ENCODE measurements at places on chromosomes 13 and 19.

- DNase-seq: no peak
Measured at GRCh38 chr19:57664269-57665127, 4.2 kb upstream of the ZSCAN4 start.

GRCh38 chr19:54128441-54128725 lies 9.2 kb upstream of the CNOT3 start:
- no peak for DNase-seq

DNA sequence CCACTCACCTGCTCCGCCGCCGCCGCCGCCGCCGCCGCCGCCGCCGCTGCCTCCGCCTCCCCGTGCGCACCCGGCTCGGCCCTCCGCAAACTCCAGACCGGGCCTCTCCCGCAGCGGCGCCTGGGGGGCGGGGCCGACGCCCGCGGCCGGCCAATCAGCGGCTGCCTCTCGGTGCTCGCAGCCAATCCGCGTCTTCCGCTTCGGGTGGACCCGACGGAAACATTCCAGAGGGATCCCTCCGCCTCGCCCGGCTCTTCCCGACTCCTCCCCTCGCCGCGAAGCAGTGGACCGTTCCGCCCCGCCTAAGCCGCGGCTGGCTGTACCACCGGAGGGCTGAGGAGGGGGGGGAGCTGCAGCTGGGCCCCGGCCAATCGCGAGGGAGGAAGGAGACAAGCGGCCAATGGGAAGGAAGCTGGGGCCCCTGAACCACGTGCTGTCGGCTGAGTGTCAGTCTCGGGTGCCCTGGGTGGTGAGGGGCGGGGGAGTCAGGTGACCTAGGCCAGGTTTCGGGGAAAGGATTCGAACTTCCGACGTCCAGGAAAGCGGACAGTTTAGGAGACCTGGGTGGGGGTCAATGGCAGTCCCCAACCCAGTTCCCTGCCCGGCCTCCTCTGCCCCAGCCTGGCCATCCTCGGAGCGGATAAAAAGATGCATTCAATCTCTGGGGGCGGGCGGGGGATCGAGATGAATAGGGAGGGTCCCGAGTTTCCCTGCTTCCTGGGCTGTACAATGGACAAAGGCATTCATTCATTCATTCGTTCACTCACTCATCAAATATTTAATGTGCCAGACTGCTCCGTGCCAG lies at the start of gene GIPC1:
Gene GIPC1 (minus strand): TSS at position 99 of the 805 bp plus-strand sequence. CDS start 13,151 bp downstream, outside the sequence.
- peak; percentile 68 for DNase-seq

DNA sequence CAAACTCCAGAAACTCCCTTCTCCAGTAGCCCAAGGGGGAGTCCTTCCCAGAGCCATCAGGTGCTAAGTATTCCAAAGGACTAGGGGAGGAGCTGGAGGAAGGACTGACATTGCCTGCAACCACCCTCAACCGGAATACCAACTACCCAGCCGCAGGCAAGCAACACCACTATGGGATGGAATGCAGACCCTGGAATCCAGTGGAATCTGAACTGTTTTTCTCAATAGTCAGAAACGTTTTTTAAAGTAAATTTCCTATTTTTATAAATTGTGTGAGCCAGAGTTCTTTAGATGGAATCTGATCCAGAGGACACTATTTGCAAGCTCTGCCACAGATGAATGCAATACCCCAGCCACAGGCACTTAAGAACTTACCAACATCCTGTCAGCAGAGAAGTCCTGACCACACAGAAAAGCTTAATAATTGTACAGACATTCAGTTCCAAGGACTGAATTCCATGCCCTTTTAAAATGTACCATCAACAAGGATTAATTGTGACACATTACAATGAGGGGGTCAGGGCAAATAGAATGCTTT lies 92.1 kb downstream of the USP12 start:
- no peak for DNase-seq

DNA sequence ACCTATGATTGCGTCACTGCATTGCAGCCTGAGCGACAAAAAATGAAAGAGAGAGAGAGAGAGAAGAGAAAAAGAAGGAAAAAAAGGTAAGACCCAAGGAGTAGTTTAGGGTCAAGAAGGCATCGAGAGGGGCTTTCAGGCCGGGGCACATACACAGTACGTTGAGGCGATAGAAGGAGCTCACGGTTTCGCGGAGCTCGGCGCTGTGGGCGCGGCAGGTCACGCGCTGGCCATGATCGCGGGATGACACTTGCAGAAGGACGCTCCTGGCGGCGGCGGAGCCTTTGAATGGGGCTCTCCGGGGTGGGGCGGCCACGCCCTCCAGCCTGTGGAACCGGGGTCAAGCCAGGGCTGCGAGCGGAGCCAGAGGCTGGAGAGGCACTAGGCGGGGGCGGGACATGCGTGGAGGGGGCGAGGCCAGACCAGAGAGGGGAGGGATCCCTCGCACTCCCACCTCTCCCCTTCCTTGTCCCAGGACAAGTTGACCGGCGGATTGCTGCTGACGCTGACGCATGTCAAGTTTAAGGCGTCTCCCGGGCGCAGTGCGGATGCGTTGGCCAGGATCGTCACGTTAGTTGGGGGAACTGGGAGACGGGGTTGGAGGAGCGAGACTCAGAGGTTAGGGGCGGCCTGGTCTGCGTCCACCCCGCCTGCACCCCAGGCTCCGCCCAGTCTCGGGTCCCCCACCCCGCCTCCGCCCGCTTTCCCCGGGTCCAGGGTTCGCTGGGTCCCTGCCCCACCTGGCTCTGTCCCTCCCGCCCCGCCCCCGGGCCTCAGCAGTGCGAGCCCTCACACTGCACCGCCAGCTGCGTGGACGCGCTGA lies 6.9 kb downstream of the NPHS1 start:
- no peak for DNase-seq

DNA sequence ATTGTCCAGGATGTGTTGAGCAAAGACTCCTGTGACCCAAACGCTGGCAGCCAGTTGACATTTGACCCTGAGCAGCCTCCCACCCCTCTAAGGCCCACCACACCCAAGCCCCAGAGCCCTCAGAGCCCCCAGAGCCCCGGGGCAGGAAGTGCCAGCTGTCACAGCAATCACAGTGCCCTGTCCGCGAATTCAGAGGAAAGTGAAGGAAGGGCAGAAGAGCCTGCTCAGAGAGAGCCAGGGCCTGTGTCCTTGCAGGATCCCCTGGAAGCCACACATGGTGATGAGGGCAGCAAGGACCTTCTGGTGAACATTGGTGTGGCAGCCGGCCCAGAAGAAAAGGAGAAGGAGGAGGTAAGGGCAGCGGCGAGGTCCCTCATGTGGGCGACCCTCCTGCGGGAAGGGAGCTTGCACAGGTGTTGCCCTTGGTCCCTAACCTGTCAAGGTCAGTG lies 63.7 kb downstream of the SPATA13 start:
- DNase-seq: no peak

DNA sequence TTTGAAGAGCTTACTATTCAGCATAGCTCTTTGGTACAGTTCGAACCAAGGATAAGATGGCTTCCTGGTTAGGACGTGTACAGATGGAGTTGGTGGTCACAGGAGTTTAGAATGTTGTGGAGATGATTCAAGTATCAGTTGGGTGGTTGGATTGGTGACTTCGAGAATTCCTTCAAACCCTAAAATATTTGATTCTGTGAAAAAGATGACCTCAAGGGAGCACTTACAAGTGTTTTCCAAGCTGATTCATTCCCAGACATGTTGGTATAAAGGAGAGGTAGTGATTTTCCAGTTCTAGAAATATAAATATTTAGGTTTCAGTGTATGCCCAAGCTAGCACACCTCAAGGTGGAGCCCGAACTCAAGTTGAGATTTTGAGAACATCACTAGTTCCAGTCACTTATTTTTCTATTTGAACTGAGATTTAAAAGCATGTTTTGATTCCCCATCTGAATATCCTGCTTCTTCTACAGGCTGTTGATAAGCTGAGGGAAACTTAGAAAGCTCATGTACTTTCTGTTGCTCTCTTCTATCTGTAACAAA lies 306.1 kb downstream of the DCT start:
- DNase-seq: no peak

DNA sequence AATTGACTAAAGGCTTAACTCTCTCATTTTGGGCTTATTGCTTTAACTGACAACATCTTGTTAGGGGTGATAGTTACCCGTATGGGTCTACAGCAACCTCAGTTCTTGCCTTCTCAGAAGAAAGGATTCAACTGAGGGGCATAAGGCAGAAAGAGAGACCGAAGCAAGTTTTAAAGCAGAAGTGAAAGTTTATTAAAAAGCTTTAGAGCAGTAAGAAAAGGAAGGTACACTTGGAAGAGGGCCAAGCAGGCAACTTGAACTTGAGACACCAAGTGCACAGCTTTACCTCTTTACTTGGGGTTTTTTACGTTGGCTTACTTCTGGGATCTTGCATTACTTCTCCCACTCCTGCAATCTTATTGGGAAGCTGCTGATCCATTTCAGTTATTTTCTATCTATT lies 246.9 kb upstream of the PRR20A start:
- no peak for DNase-seq

DNA sequence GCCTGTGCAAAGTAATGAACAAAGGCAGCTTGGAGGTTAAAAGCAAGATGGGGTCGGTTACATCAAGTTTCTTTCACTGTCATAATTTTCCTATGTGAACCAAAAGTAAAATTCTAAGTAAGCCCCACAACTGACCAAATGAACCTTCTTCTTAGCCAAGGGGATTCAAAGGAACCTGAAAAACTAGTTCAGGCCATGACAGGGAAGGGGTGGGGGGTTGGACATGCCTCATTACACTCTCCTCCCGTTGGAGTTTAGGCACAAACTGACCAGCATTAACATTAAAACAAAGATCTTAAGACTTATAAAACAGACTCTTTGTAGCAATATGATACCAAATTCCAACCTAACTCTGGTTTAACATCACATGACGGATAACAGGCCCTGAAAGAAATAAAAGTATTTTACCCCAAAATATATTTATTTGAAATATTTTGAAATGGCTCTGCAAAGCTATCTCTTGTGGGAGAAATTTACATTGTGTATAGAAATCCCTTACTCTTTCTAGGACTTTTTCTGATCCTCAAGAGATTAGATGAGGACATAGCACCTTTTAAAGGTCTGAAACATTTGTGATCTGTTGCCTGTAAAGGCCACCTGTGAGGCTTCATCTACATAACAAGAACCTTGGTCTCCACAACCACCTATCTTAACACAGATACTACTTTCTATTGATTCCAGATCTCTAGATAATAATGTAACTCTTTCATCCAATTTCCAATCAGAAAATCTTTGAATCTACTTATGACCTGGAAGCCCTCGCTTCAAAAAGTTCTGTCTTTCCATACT lies 1829.0 kb upstream of the MIR17HG start:
- no peak for DNase-seq

- peak; percentile 84 for DNase-seq
Measured at GRCh38 chr19:17847538-17848366, at the start of gene JAK3. JAK3 (minus strand) TSS chr19:17847982; CDS start chr19:17844417, 3,565 bp downstream.

GRCh38 chr13:40342901-40343300 lies 323.5 kb downstream of the FOXO1 start:
- no peak for DNase-seq

DNA sequence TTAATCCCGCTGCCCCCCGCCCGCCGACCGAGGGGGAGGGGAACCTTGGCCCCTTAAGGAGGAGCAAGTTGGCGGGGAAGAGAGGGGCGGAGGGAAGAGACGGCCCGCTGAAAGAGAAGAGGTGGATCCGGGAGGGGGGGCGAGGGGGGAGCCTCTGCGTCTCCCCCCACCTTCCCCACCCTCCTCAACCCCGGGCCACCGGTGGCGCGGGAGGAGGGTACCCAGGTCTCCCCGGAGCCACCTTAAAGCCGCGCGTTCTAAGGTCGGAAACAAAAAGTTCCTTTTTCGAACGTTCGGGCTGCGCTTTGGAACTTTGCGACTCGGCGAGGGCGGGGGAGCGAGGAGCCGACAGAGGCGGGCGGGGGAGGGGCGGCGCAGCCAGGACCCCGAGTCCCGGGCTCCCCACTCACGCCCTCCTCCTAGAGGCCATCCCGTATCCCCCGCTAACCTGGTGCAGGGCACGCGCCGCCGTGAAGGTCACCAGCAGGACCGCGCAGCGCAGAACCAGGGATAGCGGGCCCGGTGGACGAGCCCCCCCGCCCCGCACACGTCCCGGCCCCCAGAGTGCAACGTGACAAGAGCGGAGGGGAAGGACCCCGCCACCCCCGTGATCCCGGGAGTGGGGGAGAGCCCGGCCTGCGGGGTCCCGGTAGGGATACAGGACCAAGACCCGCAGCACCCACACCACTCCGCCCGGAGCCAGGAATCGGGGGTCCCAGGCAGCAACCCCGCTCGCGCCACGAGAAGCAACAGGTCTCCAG lies 659 bp downstream of the ERF start:
- DNase-seq: peak; percentile 65

GRCh38 chr19:18905058-18905456 lies 9.1 kb upstream of the CERS1 start:
- no peak for DNase-seq

GRCh38 chr19:6800991-6801484 lies 28.5 kb downstream of the VAV1 start:
- no peak for DNase-seq
